ENCODE measurements at places on chromosomes 2 and 18. TPM values are rescaled to one million over a fixed set of nuclear protein-coding genes. Genes with fewer than 3 reads are reported as not detected.

DNA sequence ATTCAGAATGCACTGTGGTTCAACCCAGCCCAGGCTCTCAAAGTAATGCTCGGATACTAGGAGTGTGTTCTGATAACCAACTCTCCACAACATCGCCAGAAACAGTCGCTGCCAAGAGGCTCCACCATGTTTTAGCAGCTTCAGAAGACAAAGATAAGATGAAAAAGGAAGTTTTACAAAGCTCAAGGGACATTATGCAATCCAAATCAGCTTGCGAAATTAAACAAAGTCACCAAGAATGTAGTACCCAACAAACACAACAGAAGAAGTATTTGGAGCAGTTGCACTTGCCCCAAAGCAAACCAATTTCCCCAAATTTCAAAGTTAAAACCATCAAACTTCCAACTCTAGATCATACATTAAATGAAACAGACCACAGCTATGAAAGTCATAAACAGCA is 360.9 kb downstream of the XIRP2 start:
- no peaks in the 10 kb centered on the region for H3K36me3 ChIP-seq
- H3K4me1 ChIP-seq: no peaks in the 10 kb centered on the region
- H3K27ac ChIP-seq: no peak overlapping the region

VWC2L gene
- total RNA-seq: not detected

- no peak overlapping the region for H3K27ac ChIP-seq
- no peak overlapping the region for H3K4me3 ChIP-seq
- H3K4me1 ChIP-seq: no peaks in the 10 kb centered on the region
- DNase-seq: no peak
- no peaks in the 10 kb centered on the region for H3K36me3 ChIP-seq
Observed at GRCh38 chr2:192151853-192152252, 42.9 kb downstream of the TMEFF2 start.

EFR3B gene
- 1.5 TPM for total RNA-seq

DNA sequence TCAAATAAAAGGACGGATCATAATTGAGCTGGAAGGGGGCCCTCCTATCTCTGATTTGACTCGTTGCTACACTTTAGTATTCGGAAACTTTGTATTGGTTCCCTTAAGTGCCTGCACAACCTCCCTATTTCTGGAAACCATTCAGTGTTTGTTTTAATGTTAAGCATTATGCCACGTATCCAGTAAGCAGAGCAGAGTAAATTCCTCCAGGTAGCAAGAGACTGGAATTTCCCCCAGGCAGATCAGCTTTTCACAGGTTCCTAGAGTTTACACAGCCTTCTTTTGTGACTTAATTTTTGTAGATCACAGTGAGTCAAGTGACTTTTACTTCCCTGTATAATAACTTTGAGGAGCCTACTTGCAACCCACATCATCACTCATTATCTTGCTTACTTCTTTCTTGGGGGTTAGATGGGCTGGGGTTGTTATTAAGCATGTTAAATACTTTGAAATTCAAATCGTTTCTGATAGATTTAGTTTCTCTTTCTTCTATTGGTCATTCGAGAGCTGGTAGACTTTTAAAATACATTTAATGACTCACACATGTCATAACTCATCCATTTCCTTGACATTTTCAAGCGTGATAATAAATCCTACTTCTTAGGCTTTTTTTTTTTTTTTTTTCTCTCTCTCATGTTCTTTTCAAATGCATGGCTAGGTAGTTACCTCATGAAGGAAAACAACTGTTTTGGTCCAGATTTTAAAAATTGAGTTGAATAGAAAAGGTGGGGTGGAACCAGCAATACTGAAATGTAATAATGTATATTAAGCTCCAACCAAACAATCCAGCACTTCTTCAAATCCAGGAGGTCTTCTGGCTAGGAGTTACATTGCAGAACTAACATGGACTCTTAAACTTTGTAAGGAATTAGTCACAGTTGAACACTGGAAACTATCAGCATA is 219.3 kb downstream of the NEDD4L start:
- H3K4me1 ChIP-seq: peaks cover 3% of the 10 kb centered on the region
- peaks cover 1% of the 10 kb centered on the region for H3K27me3 ChIP-seq
- H3K36me3 ChIP-seq: no peaks in the 10 kb centered on the region
- DNase-seq: no peak
- H3K4me3 ChIP-seq: no peak overlapping the region

DNA sequence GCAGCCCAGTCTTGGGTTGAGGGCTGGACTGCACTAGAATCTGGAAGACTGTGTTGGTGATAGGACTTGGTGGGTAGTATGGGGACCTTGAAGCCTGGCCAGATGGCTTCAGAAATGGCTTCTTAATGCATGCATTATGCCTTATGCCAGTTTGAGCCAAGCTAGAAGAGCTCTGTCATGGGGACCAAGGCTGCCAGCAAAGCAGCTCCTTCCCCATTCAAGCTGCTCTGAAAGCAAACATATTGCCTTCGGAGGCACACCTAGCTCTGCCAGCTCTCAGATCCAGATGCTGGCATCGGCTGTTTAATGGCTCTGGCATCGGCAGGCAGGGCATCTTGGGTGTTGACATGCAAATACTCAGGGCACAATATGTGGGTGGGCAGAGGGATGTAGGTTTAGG is 59.0 kb upstream of the IGFBP5 start:
- no peak overlapping the region for H3K4me3 ChIP-seq
- H3K27ac ChIP-seq: no peak overlapping the region
- no peaks in the 10 kb centered on the region for H3K36me3 ChIP-seq
- peaks cover 14% of the 10 kb centered on the region for H3K27me3 ChIP-seq

DNA sequence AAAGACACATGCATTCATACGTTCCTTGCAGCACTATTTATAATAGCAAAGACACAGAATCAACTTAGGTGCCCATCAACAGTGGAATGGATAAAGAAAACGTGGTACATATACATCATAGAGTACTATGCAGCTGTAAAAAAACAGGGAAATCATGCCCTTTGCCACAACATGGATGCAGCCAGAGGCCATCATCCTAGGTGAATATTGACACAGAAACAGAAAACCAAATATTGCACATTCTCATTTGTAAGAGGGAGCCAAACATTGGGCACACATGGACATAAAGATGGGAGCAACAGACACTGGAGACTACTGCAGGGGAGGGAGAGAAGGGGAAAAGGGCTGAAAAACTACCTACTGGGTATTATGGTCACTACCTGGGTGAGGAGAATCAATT is 73.5 kb downstream of the SESTD1 start:
- H3K27ac ChIP-seq: no peak overlapping the region
- peaks cover 7% of the 10 kb centered on the region for H3K4me1 ChIP-seq
- no peak overlapping the region for H3K4me3 ChIP-seq
- peaks cover 15% of the 10 kb centered on the region for H3K36me3 ChIP-seq
- H3K27me3 ChIP-seq: no peaks in the 10 kb centered on the region

DNA sequence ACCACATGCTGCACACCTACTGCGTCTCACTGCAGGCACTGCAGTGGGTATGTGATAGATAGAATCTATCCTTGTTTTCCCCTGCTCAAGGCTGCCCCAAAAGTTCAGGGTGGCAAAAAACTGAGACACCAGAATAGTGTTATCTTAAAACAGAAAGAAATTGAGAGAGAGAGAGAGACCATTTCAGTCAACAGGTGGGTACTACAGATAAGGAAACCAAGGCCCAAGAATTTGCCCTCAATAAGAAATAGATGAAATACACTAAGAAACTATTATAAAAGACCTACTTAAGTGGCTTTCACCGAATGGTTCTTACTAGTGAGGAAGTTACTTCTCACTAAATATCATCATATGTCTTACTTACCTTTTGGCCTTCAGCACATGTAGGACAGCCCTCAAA is 27.9 kb downstream of the EPG5 start:
- no peaks in the 10 kb centered on the region for H3K27me3 ChIP-seq
- H3K4me1 ChIP-seq: peaks cover 38% of the 10 kb centered on the region
- H3K27ac ChIP-seq: no peak overlapping the region
- H3K4me3 ChIP-seq: no peak overlapping the region

SAG gene
- 1.3 TPM for total RNA-seq

KCNG2 gene
- not detected for total RNA-seq

GRCh38 chr2:185402474-185402873 is 336.1 kb upstream of the FSIP2 start:
- no peak for DNase-seq
- H3K4me3 ChIP-seq: no peak overlapping the region

GRCh38 chr2:239005586-239005985 is 157.7 kb downstream of the TWIST2 start:
- no peaks in the 10 kb centered on the region for H3K4me1 ChIP-seq
- H3K27ac ChIP-seq: no peak overlapping the region
- no peak overlapping the region for H3K4me3 ChIP-seq
- peaks cover 28% of the 10 kb centered on the region for H3K27me3 ChIP-seq
- no peak for DNase-seq

DNA sequence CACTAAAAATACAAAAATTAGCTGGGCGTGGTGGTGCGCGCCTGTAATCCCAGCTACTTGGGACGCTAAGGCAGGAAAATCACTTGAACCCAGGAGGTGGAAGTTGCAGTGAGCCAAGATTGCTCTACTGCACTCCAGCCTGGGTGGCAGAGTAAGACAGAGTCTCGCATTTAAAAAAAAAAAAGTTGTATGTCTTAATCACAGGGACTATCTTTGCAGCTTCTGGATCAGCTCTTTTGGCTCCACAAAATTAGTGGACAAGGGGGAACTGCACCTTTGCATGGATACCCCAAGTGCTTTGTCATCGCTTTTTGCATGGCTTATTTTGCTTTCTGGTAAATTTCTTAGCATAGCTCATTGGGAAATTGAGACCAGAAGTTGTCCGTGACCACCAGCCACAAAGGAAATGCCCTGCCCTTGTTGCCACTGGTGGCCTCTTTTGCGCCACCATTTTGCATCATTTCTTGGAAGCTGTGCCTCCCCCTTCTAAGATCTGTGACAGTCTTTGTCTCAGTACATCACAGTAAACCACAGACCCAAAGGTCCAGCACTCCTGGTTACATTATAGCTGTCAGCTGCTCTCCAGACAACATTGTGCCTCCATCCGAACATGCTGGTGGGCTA is 43.9 kb upstream of the PCBP1 start:
- H3K27ac ChIP-seq: peak overlapping the region; percentile 56
- no peaks in the 10 kb centered on the region for H3K27me3 ChIP-seq
- peaks cover 33% of the 10 kb centered on the region for H3K4me1 ChIP-seq
- DNase-seq: peak; percentile 78
- H3K4me3 ChIP-seq: no peak overlapping the region

- no peak overlapping the region for H3K27ac ChIP-seq
- no peaks in the 10 kb centered on the region for H3K36me3 ChIP-seq
- no peak for DNase-seq
- no peak overlapping the region for H3K4me3 ChIP-seq
Observed at GRCh38 chr18:77653792-77654191, 404.1 kb downstream of the GALR1 start.

OR6B2 gene
- total RNA-seq: not detected

DNA sequence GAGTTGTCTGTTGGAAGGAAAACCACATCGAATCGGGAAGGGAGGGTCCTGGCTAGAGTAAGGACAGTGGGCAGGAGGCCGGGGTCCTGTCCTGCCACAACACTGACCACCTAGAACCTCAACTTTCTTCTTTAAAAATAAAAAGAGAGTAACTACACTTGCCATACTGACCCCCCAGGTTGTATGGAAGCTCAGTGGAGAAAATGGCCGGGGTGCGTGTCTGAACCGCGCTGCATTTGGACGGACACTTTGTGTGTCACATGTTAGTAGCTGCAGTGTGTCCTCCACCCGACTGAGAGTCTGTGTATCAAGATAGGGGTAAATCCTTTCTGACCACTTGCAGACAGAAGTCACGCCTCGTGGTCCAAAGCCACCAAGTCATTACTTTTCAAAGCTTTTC is 87.0 kb downstream of the GBX2 start:
- H3K27me3 ChIP-seq: peaks cover 3% of the 10 kb centered on the region
- no peak overlapping the region for H3K4me3 ChIP-seq
- no peaks in the 10 kb centered on the region for H3K4me1 ChIP-seq
- no peak overlapping the region for H3K27ac ChIP-seq
- no peak for DNase-seq
- H3K36me3 ChIP-seq: no peaks in the 10 kb centered on the region

L3MBTL4 gene
- 0.29 TPM for total RNA-seq

CNTNAP5 gene
- total RNA-seq: not detected

DNA sequence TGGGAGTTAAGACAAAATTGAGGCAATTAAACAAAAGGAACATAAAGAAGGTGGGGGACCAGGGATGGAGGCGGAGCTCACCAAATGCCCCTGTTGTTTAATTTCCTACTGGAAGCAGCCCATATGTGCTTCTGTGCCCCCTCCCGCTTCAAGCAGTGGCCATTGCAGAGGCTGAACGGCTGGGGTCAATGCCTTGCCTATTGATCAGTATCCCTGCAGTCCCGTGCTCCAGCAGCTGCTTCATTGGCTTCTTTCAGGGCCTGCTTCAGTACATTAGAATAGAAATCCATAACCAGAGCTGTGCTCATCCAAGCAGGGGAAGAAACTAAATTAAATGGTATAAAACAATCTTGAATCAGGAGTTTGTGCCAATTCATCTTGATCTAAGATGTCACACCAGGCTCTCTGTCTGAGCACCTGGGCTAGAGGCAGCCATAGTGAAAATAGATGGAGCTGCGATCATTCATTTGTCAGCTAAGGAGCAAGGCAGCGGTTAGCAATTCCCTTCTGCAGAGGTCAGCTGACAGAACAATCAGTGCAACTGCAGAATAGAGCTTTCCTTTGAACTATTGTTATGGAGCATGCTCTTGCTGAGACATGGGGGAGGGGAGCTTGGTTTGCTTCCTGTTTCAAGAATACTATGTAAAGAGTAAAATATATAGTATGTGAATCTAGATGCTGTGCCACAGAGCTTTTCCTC is 222.4 kb downstream of the WDR7 start:
- no peak overlapping the region for H3K4me3 ChIP-seq
- no peaks in the 10 kb centered on the region for H3K27me3 ChIP-seq
- no peak for DNase-seq
- no peaks in the 10 kb centered on the region for H3K36me3 ChIP-seq
- peaks cover 5% of the 10 kb centered on the region for H3K4me1 ChIP-seq
- H3K27ac ChIP-seq: no peak overlapping the region

- no peak overlapping the region for H3K4me3 ChIP-seq
- DNase-seq: peak; percentile 31
- peaks cover 29% of the 10 kb centered on the region for H3K4me1 ChIP-seq
- H3K36me3 ChIP-seq: no peaks in the 10 kb centered on the region
- H3K27ac ChIP-seq: no peak overlapping the region
Observed at GRCh38 chr2:119697290-119698020, 18.5 kb downstream of the TMEM177 start.

DNA sequence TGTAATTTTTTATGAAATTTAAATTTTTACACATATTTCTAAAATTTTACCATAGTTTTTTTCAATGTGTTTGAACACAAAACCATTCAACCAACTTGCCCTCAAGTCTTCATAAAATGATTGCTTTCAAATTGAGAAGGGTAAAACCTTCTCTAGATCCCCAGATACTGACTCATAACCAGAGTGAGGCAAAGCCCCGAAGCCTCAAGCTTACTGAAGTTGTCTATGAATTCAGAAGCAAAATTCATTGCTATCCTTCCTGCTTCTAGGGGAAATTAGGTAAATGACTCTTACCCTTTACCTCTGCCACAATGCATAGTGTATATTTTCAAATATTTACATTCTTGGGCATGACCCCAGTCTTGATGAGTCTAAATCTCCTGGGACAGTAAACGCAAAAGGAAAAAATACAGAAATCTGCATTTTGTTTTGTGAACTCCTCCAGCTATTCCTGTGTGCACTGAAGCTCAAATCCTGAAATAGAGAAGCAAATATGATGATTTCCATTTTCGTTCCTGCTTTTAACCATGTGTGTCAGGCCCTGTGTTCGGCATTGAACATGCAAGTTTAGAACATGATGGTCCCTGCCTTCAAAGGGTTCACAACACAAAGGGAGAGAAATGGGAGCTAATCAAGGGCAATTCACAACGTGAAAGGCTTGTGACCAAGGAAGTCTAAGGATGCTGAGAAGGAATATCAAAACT is 246.3 kb downstream of the SUCLG1 start:
- H3K4me3 ChIP-seq: no peak overlapping the region
- no peak overlapping the region for H3K27ac ChIP-seq
- DNase-seq: peak; percentile 29
- peaks cover 21% of the 10 kb centered on the region for H3K27me3 ChIP-seq

All from activated CD4-positive, alpha-beta memory T cell treated with anti-CD3 and anti-CD28 coated beads for 36 hours (primary cell).